ENCODE measurements at places on chromosomes 1 and 21. TPM values are rescaled to one million over a fixed set of nuclear protein-coding genes. Genes with fewer than 3 reads are reported as not detected.

SLC25A34 gene
- total RNA-seq: 12.3 TPM

- H3K4me3 ChIP-seq: no peak overlapping the region
- H3K27ac ChIP-seq: no peak overlapping the region
- no peaks in the 10 kb centered on the region for H3K27me3 ChIP-seq
Measured at GRCh38 chr21:43585924-43586413, 73.3 kb downstream of the HSF2BP start.

DNA sequence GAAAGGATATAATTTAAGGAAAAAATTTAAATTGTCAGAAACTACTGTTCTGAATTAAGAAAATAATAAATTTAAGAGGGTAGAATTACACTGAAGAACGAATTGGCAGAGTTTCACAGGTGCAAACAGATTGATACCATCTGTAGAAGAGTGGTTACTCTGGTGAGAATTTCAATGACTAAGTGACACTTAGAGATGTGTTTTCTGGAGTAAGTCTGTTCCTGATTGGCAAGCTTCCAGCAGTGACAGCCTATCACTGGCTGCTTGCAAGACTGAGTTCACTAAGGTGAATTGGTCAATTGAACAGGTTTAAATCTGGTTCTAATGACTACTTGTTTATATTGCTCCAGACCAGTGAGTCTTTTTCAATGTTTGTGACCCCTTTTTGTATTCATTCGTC lies 838.2 kb upstream of the RGS18 start:
- no peak overlapping the region for H3K4me3 ChIP-seq
- no peak for DNase-seq
- H3K36me3 ChIP-seq: no peaks in the 10 kb centered on the region
- no peaks in the 10 kb centered on the region for H3K27me3 ChIP-seq
- no peak overlapping the region for H3K27ac ChIP-seq

DNA sequence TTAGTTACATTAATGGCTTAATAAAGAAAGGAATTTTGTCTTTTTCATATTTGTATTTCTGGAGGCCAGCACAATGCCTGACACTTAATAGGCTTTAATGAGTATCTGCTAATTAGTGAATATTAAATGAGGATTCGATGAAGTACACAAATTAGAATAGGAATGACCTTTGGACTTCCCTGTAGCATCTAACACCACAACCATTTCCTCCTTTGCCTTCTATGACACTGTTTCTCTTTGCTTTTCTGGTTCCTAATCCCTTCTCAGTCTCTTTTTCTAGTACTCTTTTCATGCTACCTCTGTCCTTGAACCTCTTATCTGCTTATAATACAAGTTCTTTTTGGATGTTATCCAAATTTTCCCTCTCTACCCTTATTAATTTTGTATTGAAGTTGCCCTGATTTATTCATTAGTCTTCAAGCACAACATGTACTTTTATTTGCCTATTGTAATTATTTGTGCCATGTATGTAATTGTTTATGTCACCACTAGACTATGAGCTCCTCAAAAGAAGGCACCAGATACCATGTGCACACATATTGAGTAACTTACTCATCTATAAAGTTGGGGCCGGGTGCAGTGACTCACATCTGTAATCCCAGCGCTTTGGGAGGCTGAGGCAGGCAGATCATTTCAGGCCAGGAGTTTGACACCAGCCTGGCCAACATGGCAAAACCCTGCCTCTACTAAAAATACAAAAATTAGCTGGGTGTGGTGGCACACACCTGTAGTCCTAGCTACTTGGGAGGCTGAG lies 23.8 kb downstream of the RPS27 start:
- no peak overlapping the region for H3K4me3 ChIP-seq
- no peaks in the 10 kb centered on the region for H3K36me3 ChIP-seq
- no peaks in the 10 kb centered on the region for H3K27me3 ChIP-seq
- no peak for DNase-seq

Data from adrenal gland (tissue), 19 donors.